Stimulated activated naive CD8-positive, alpha-beta T cell treated with anti-CD3 and anti-CD28 coated beads, Interleukin-15, Interleukin-2, amounts not matched to agents 100 U/mL and 50 U/mL, for 24 hours (primary cell): ENCODE measurements at places on chromosomes 3 and 15.

DNA sequence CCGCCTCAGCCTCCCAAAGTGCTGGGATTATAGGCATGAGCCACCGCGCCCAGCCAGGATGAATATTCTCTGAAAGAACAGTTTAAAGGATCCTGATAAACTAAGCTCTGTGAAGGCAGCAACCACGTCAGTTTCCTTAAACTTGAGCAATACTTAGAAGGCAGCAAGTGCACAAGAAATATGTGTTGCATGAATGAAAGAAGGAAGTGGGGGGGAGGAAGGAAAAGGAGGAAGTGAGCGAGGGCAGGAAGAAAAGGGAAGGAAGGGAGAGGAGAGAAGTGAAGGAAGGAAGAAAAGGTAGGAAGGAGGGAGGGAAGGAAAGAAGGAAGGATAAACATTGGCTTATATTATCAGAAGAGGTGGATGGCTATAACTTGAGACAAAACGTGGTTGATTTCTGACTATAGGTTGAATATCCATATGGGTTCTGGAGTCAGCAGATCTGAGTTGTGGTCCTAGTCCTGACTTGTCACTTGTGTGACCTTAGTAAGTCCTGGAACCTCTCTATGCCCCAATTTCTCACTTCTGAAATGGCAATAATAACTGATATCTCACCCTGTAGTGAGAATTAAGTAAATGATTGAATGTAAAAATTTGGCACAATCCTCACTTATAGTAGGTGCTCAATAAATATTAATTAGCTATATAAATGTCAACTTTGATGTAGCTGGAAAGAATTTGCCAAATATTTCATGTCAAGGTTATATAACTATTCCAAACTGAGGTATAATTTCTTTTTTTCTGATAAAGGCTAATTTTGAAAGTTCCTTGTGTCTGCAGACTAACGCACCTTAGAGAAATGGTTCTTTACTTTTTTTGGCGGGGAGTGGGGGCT is 12.0 kb upstream of the SEMA4B start:
- no peak for DNase-seq

DNA sequence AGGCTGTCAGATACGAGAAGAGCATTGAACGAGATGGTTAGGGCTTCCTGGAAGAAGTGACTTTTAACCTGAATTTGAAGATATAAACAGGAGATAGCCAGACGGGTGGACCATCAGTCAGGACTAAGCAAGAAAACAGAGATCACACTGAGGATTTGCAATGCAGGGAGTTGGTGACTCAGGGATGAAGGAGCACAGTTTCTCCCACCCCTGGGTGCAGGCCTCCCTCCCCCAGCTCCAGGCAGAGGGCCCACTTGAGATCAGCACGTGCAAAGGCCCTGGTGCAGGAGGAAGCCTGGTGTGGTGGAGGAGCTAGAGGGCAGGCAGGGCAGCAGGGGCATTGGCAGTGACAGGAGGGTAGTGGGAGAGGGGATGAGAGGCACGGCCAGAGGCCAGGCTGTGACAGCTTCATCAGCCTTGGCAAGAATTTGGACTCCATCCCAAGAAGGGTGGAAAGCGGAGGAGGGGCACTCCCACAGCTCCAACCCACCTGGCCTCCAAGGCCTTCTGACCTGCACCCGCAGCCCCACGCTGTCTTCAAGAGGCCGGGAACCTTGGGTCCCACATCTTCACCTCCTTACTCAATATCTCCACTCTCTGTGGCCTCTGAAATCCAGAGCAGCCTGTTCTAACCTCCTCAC is 8.7 kb upstream of the PCSK6 start:
- DNase-seq = no peak

GRCh38 chr3:126261037-126261436 is 80.7 kb upstream of the ALDH1L1 start:
- DNase-seq = no peak

DNA sequence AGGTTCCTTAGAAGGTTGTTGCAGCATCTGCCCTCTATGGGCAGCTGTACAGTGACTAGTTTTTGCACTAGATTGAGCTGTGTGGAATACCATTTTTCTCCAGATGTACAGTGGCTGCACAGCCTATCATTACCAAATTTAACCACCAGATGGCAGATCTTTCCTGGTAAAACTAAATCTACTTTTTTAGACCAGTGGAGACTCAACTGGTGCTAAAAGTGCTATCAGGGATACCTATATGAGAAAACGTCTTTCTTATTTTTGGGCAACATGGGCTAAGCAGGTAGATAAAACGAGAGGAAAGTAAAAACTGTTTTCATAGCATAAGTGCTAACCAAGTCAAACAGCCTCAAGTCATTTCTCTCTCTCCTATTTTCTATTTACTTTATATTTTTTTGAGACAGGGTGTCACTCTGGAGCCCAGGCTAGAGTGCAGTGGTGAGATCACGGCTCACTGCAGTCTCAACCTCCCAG is 21.2 kb downstream of the IGSF10 start:
- DNase-seq = no peak

- DNase-seq = no peak
Observed at GRCh38 chr3:122030381-122031122, 8.5 kb upstream of the ILDR1 start.

- no peak for DNase-seq
Observed at GRCh38 chr3:126921085-126921824, 61.7 kb upstream of the PLXNA1 start.

GRCh38 chr15:70014860-70015490 is 82.7 kb downstream of the TLE3 start:
- no peak for DNase-seq

DNA sequence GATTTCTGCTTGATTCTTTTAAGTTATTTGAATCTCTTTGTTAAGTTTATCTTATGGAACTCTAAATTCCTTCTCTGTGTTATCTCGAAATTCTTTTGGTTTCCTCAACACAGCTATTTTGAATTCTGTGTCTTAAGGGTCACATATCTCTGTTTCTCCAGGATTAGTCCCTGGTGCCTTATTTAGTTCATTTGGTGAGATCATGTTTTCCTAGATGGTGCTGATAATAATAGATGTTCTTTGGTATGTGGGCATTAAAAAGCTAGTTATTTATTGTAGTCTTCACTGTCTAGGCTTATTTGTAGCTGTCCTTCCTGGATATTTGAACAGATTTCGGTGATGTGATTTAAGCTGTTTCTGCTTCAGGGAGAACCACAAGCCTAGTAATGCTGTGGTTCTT is 615.6 kb upstream of the NECTIN3 start:
- DNase-seq = no peak

- DNase-seq = no peak
Observed at GRCh38 chr3:14687360-14687759, 12.4 kb downstream of the C3orf20 start.

GRCh38 chr3:143060906-143061305 is 58.7 kb upstream of the CHST2 start:
- no peak for DNase-seq

DNA sequence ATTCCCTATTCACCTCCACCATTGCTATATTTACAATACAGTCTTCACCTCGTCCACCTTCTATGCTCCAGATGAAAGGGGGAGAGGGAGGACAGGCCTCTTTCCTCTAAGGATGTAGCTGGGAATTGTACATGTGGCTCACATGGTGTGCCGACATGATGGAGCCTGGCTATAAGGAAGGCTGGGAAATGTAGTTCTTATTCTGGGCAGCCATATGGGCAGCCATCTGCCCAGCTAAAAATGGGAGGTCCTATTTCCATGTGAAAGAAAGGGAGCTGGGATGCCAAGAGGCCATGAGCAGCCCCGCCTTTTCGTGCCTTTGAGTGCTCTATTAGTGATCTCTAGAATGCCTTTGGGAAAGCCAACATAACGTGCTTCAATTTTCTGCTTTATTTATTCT is 27.1 kb upstream of the MGLL start:
- no peak for DNase-seq

GRCh38 chr3:31858439-31858838 is 122.6 kb downstream of the OSBPL10 start:
- DNase-seq = no peak

- no peak for DNase-seq
Observed at GRCh38 chr15:47565949-47566348, 151.4 kb upstream of the SEMA6D start.

DNA sequence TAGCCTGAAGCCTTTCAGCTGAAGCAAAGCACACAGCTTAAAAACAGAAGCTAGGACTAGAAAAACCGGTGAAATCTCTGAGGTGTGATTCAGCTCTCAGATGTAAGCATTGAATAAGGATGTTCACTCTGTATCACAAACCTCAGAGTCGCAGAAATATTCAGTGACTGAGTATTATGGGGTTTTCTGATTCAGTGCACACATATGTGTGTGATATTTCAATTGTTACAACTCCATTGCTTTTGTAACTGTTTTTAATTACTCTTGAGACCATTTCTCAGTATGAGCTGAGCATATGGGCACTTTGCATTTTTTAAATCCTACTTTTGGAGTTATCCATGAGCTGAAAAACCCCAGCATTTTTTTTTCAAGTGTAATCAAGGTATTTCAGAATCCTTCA is 868.8 kb downstream of the NTRK3 start:
- no peak for DNase-seq

GRCh38 chr15:75636026-75636425 is 4.0 kb downstream of the IMP3 start:
- no peak for DNase-seq

GRCh38 chr15:65083262-65083701 is 6.7 kb downstream of the KBTBD13 start:
- DNase-seq = no peak

DNA sequence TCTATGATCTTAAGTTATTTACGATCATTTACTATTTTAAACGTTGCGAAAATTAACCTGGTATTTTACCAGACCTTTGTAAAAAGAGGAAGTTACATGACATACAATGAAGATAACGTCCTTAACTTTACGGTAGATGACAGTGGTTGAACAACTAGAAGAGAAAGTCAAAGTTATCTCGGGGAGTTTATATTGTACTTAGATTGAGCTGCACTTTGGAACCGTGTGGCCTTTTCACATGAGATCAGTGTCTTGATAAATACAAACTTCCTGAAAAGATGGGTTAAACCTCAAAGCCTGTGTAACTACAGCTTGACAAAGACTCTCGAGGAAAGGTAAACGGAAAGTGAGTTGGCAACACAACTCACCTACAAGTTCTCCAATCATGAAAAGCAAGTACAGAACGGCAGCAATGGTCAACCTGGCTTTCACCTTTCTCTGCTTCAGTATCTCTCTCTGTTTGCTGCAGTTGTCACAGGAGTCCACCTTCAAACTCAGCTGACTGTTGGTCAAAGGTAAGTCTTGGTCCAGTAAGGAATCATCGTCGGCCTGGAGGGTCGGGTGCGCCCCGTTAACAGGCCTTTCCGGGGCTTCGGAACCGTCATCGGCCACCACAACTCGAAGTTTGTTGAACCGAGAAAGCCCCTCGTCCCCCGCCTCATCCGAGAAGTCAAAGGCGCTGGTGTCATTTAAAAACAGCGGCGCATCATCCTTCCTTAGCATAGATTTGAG is 793 bp downstream of the SLC30A4 start:
- DNase-seq = no peak

- DNase-seq = no peak
Observed at GRCh38 chr15:60961541-60962485, 267.3 kb downstream of the RORA start.

- DNase-seq = peak; percentile 33
Observed at GRCh38 chr15:36579792-36580431, 486 bp downstream of the CDIN1 start.

- DNase-seq = no peak
Observed at GRCh38 chr3:11671648-11672100, 28.0 kb upstream of the VGLL4 start.

- DNase-seq = no peak
Observed at GRCh38 chr15:49101536-49101935, 53.9 kb downstream of the COPS2 start.

DNA sequence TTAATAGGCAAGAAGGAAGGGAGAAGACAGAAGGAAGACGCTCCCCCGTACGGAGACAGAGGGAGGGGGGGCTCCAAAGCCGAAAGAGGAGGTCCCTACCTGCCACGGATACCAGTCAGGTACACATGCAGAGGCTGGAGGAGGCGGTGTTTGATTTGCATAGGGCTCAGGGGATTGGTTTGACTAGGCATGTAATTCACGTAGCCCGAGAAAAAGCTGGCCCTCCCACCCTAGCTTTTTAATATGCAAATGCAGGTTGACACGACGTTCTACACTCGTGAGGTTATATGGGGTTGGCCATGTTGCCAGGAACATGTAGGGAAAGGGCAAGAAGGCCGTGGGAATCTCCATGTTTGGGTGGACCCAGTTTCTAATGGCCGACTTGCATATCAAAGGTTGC is 29.8 kb downstream of the ZNF592 start:
- DNase-seq = no peak

DNA sequence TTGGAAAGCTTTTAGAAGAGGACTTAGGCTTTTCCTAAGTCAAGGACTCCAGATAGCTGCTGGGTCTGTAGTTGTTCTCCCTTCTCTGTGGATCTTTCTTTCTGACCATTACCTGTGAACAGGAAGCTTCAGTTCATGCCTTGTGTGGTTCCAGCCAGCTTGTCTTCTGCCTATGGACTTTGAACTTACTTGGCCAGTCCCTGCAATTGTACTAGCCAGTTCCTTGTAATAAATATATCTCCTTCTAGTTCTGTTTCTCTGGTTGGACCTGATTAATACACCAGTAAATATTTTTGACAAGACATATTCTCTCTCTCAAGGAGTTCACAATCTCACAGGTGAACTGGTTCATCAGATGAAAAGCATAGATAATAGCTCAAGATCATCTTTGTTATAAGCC is 341.3 kb upstream of the DPPA4 start:
- DNase-seq = no peak

DNA sequence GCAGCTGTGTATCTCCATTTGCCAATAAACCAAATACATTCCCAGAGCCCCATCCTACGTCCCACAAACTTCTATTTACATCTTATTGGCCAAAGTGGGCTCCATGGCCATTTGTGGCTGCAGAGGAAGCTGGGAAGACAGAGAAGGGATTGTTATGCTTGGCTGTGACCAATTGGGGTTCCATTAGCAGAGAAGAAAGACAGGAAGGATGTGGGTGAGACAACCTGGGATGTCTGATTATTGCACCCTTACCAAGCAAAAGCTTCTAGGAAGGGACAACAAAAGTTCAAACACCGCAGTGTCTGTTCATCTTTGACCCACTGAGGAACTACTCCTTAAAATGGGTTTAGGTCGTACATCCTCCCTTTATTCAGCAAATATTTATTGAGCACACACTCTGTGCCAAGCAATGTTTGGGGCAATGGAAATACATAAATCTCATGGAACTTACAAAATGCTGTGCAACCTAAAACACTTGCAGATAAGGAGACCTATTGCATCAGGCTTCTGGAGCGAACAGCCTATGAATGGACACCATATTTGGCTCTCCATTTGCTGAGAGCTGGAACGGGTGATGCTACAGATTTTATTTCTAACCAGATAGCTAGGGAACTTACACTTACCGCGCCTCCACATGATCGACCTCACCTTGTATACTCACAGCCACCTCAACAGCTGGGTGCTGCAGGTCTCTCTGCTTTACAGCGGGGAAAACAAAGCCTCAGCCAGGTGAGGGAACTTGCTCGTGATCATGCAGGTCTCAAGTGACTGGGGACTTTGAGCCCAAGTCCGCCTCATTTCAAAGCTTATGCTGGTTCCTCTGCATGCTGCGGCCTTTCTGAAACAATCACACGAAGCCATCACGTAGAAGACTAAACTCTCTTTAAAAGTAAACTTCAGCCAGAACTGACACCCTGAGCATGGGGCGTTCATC is 21.4 kb upstream of the NR2E3 start:
- DNase-seq = no peak
